ENCODE measurements at places on chromosomes 2 and 18.

DNA sequence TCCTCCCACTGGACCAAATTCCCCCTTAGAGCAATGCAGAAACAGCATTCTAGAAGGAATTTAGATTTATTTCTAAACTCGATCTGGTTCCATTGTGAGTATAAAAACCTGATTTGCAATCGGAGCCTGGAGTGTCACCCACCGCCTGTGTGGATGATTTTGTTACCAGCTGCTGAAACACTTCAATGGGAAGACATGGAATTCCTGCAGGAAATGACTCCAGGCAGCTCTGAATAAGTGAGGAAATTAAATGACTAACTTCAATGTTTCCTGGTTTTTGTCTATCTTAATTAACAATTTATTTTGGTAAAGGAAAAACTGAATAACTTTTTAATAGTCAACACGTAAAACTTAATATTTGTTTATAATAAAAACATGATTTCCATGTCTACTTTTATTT lies 19.3 kb downstream of the CTAGE1 start:
- DNase-seq, result no peak

DNA sequence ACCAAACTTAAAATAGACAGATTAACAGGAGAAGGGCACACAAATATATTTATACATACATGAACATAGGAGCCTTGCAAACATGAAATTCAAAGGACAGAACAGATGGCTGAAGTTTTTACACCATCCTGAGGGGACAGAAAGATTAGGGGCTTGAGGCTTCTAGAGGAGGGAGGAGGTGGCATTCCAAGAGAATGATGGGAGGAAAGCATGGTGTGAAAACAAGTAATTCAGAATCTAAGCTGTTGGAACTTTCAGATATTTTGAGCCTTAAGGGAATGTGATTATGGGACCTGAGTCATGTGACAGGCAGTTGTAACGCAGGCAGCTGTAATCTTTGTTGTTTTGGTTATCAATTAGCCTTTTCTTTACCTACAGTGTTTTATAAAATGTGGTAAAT lies 225.2 kb upstream of the SPOPL start:
- no peak for DNase-seq

DNA sequence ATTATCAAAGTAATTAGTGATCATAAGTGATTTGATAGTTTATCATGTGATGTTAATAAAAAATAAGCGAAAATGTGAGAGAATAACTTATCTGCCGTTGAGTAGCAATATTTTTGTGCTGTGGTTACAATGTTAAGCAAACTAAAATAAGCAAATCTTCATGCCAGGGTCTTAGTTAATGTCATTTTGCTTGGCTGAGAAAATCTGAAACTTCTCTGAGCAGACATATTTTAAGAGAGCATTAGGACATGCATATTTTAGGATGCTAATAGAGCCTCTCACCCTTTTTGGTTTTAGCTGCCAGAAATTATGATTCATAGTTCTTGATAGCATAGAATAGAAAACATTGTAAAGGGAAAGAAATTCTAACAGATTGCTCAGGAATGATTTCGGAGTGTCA lies 233.5 kb upstream of the ZEB2 start:
- no peak for DNase-seq

DNA sequence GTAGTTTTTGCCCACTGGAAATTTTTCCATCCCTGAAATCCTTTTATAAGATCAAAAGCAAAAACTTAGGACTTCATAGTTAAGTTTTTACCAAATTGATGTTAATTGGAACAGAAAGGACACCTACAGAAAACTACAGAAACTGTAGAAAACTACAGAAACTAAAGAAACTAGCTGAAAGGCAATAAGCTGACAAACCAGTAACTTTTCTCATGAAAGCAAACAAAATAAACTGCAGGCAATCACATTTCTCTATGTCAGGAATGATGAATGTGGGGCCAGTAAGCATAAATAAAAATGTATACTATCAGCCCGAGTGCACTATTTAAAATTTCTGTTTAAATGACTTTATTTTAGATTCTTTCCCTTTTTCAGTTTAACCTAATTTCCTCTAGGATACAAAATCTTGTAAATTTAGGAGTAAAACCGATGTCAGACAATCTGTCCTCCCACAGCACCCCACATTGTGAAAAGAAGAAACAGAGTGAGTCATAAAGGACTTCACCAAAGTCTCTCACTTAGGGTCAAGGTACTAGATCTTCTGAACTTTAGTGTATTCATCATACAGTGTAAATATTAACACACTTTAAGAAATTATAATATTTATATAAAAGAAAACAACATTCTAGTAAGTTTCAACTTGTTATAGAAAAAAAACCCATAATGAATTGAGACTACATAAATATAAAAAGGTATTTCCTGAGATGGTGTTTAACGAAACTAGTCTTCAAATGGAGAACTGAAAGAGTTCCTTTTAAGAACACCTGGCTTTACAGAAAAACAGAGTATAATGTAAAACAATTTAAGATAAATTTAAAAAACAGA lies 46.6 kb downstream of the USP40 start:
- DNase-seq, result no peak

DNA sequence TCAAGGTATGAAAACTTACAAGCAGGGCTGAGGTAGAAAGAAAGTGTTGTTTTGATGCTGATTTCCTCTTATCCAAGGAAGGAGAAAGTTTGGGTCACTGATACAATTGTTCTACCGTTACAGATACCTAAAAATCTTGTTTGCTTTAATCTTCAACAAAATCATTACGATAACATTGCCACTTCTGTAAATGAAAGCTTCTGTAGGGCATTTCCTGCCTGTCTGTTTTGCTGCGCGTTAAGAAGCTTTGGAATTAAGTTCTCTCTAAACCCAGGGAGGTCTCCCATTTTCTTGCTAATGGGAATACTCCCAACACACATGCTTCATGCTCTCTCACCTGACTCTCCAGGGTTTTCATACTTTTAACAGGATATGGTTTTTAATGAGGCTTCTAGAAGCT lies 258.5 kb downstream of the PTGR3 start:
- DNase-seq, result no peak

DNA sequence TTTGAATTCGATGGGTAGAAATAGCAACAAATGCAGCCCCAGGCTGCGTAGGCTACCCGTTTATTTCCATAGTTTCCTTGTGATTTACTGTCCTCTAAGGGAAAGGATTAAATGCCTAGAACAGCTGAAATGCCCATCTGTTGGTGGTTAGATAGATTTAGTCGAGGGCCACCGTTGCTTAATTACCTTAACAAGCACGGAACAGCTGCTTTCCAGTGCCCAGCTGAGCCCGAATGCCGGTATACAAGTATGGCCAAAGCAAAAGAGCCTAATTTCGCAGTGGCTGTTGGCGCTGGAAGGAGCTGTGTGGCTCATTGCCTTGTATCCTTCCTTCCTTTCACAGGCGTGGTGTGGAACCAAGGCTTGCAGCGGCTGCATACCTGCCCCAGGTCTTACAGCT lies 109.1 kb downstream of the CABLES1 start:
- no peak for DNase-seq

DNA sequence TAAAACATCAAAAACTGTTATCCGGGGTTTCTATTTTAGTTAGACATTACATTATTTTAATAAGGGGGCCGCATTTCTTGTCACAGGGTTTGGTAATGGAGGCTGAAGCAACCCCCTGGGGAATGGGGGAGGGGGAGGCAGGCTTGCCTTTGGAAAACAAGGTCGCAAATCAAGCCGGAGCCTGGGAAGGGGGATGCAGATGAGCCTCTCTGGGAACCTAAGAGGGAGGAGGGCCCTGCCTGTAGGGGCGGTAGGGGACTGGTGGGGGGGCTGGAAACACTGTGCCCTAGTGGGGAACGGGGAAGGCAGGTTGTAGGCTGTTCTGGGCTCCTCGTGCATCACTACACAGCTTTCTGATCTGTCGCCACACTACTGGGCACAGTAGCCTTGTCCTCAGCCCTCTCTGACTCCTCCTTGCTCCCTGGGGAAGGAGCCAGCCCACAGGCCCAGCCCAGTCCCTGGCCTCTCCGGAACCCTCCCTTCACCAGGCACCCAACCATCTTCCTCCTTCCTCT lies 170.2 kb upstream of the SMAD2 start:
- peak; percentile 75 for DNase-seq

GRCh38 chr2:210224941-210225672 lies at the start of gene ACADL:
Gene ACADL (minus strand): TSS chr2:210225447. CDS start chr2:210225263, 184 bp downstream.
- no peak for DNase-seq

GRCh38 chr2:31324016-31324633 lies 90.2 kb downstream of the EHD3 start:
- no peak for DNase-seq

GRCh38 chr18:79779021-79779699 lies 18.6 kb upstream of the KCNG2 start:
- DNase-seq, result no peak

DNA sequence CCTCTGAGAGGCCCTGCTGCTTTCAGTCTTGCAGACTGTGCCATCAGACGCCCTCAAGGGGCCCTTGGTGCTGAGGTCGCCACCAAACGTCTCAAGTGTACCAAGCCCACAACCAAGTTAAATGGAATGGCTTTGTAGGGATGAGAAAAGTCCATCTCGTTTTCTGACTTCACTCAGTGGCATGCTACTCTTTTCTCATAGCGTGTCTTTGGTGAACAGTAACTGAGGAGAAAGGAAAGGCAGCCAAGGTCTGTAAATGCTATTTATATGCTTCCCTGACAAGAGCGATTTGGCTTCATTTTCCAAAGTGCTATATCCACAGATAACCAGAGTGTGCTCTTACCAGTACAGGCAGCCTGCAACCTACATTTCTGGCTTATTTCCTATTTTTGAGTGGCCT lies 123.0 kb downstream of the MTX2 start:
- no peak for DNase-seq

GRCh38 chr18:59481436-59481835 lies 122.4 kb upstream of the LMAN1 start:
- no peak for DNase-seq

DNA sequence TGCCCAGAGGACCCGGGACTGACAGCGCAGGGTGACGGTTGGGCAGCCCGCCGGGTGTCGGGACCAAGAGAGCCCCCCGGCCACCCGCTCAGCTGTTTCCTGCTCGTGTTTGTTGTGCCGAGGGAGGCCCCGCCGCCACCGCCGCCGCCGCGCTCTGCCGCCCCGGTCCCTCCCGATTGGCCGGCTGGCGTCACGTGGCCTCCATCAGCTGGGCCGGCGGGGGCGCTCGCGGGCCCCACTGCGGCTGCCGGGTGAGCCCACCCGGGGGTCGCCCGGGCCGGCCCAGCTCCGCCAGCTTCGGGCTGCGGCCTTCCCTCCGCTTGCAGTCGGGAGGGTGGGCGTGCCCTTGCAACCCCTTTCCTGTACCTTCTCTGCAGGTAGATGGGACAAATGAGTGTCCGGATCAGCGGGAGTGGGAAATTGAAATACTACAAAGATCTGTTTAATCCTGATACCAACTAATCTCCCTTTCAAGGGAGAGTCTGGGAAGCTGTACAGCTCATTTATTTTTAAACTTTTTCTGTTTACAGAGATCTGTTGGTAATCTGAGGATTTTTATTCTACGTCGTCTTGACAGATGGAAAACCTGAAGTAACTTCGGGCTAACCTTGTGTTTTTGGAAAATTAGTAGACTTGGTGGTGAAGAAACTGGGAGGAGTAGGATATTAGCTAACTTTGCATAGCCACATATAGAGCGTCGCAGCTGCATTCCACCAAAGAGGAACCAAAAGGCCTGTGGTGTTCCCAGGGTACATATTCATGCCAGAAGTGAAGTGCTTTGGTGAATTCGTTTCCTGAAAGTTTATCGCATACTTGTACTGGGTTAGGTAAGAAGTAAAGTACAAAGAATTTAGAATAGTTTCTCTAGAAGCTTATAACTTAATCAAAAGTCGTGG lies 1.2 kb downstream of the YPEL5 start:
- DNase-seq, result peak; percentile 71

DNA sequence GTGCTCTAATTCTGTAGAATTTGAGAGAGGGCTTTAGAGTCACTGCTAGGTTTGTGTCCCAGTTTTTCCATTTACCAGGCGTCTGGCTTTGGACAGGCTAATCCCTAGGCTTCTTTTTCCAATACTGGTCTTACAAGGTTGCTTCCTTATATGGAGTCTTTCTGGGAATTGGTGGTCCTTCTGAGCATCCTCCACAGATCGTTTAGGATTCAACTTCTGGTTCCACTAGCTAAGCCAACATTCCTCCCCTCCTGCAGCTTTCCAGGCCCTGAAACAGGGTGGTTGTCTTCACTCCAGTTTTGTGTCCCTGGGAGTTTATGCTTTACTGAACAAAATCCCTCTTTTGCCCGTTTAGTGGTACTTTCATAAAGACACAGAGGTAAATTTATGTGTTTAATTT lies 170.6 kb downstream of the CERS6 start:
- no peak for DNase-seq

- no peak for DNase-seq
These were observed 12.0 kb upstream of the GTF2A1L start for GRCh38 chr2:48605482-48606175.

DNA sequence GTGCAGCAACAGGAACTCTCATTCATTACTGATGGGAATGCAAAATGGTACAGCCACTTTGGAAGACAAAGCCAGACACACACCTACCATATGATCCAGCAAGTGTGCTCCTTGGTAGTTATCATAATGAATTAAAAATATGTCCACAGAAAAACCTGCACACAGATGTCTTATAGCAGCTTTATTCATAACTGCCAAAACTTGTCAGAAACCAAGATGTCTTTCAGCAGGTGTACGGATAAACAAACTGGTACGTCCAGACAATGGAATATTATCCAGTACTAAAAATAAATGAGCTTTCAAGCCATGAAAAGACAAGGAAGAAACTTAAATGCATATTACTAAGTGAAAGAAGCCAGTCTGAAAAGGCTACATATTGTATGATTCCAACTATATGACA lies 50.4 kb downstream of the CHMP3 start:
- no peak for DNase-seq

DNA sequence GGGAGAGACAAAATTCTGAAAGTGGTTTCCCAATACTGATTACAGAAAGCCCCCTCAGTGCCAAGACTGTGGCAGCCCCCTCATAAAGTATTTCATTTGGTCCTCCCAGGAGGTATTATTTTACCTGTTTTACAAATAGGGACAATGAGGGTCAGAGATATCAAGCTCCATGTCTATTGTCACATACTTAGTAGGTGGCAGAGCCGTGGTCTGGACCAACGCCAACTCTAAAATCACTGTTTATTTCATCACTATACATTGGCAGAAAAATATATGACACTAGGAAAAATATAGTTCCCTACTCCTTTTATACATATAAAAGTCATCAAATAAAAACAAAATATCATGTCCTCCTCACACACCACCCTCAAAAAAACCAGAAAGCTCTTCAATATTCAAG lies 68.6 kb downstream of the DHRS9 start:
- no peak for DNase-seq

DNA sequence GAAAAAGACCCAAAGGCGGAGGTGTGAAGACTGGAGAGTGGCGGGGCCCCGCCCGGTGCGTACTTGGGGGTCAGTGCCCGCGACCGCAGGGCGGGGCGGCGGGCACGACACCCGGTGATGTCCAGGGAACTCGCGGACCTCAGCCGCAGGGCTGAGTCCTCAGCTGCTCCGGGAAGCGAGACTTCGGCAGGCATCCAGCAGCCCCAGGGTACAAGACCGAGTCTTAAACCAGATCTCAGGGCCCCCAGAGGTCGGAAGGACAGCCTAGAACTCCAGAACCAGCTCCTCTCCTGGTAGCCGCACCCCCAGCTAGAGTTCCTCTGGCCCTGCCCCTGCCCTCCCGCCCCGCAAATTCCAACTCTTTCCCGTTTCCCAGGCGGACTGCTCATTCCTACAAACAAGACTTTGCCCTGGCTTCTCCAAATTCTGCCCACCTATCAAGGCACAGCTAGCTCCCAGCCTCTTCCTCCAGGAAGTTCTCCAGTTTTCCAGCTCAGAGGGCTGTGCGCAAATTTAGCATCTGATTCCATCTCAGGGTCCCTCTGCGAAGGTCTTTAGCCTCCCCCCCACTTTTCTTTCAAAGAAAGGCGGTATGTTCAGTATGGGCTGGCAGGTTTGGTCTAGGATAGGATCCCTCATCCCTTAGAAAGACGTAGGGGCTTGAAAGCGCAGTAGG lies 26.0 kb upstream of the NOTO start:
- peak; percentile 16 for DNase-seq

Measured in uterus (tissue), 4 donors.